AG04450 (cell line): ENCODE measurements at places on chromosomes 12 and 14. TPM values are rescaled to one million over a fixed set of nuclear protein-coding genes. Genes with fewer than 3 reads are reported as not detected.

Gene TMCC3
- polyA plus RNA-seq: 0.29 and 0.50 TPM in 2 replicates

Gene BHLHE41
- 0.96 and 1.7 TPM in 2 replicates for polyA plus RNA-seq

Gene ACOT2
- 30.5 and 35.3 TPM in 2 replicates for polyA plus RNA-seq

Gene NANOG
- polyA plus RNA-seq: 0.01 TPM in 1 of 2 replicates, not detected in the other

Gene PTGDR
- not detected in 2 replicates for polyA plus RNA-seq

Gene CATSPERB
- polyA plus RNA-seq: not detected in 2 replicates

GRCh38 chr12:124771462-124772288 is 92.0 kb downstream of the SCARB1 start:
- DNase-seq: no peak

DNA sequence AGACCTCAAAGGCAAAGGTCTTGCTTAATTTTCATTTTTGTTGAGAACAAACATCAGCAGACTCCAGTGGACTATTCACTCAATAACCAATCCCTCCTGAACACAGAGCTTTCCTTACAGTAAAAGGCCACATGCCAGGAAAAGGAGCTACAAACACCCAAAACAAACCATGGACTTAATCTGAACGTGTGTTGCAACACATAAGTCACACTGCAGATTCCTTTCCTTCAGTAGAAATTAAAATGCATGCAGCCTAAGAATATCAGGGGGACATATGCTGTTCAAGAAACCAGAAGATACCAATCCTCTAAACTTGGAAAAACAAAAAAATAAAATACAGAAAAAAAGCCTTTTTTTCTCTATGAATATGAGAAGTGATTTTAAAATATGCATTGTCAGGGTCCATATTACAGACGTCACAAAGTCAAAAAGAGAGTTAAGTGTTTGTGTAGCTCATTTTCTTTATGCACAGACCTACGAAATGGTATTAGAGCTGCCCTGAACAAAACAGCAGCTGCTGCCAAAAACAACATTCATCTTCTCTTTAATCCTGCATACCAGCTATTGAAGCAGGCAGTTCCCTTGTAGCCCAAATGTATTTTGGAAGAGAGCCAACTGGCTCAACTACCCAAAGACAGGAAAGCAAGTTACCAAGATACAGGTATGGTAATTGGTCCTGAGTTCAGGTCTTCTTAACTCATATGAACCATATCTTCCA is 26.2 kb downstream of the KITLG start:
- no peak for DNase-seq

DNA sequence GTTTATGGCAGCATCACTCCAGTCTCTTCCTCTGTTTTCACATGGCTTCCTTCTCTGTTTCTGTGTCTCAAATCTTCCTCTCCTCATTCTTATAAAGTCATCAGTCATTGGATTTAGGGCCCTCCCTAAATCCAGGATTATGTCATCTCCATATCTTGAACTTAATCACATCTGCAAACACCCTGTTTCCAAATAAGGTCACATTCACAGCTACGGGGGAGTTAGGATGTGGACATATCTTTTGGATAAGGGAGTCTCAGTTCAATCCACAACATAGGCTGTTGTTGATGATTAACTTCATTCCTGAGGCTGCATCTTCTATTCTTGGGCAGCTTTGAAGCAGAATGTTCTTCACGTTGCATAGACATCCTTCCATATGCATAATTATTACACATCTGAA is 40.3 kb upstream of the NTF3 start:
- DNase-seq: no peak

- no peak for DNase-seq
Measured at GRCh38 chr12:108691998-108692808, 39.1 kb downstream of the CORO1C start.

GRCh38 chr14:100762089-100762515 is 35.4 kb downstream of the DLK1 start:
- no peak for DNase-seq

DNA sequence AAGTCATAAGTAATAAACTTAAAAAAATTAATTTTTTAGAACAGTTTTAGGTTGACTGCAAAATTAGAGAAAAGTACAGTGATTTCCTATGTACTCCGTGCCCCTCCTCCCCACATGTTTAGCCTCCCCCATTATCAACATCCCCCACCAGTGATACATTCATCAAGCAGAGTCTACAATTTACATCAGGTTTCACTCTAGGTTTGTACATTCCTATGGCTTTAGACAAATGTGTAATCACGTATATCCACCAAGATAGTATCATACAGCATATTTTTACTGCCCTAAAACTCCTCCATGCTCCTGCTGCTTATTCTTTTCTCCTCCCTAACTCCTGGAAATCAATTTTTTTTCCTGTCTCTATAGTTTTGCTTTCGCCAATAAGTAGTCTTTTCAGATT is 438.7 kb downstream of the LRFN5 start:
- DNase-seq: no peak

- no peak for DNase-seq
Measured at GRCh38 chr12:115944837-115945490, 332.5 kb downstream of the MED13L start.

- DNase-seq: no peak
Measured at GRCh38 chr14:67622675-67623074, 3.0 kb downstream of the ARG2 start.

DNA sequence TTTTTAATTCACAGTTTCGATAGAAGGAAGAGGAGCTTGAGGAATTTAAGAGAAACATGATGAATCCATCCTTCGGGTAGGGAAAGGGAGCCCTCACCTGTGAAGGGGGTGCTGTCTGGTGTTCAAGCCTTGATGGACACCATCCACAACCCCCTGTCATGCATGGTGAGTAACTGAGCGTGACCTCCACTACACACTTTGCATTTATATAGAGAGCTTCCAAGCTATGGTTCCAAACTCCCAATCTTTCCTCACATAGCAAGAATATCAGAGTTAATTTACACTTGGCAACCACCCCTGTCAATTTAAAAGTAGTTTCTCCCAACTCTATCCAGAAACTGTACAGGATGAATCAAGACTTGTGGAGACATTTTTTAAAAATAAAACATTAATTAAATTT is 13.1 kb upstream of the NID2 start:
- DNase-seq: no peak

DNA sequence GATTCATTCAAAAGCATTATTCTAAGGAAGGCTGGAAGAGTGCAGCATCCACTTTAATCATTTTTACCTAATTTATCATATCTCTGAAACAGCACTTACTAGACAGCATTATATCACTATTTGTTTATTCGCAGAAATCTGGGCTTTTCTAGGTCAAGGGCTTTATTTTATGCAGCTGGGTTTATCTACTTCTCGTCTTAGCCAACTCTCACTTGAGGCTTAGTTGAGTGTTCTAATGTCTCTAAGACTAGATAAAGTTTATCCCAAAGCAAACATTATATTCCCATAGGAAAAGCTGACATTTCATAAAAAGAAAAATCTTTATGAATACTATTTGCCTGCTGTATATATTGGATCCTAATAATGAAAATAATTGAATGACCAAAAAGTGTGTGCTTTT is 720.8 kb upstream of the FLRT2 start:
- DNase-seq: no peak

- DNase-seq: no peak
Measured at GRCh38 chr12:9345171-9345570, 137.0 kb upstream of the PZP start.

- no peak for DNase-seq
Measured at GRCh38 chr12:85394809-85395208, 114.8 kb downstream of the ALX1 start.

DNA sequence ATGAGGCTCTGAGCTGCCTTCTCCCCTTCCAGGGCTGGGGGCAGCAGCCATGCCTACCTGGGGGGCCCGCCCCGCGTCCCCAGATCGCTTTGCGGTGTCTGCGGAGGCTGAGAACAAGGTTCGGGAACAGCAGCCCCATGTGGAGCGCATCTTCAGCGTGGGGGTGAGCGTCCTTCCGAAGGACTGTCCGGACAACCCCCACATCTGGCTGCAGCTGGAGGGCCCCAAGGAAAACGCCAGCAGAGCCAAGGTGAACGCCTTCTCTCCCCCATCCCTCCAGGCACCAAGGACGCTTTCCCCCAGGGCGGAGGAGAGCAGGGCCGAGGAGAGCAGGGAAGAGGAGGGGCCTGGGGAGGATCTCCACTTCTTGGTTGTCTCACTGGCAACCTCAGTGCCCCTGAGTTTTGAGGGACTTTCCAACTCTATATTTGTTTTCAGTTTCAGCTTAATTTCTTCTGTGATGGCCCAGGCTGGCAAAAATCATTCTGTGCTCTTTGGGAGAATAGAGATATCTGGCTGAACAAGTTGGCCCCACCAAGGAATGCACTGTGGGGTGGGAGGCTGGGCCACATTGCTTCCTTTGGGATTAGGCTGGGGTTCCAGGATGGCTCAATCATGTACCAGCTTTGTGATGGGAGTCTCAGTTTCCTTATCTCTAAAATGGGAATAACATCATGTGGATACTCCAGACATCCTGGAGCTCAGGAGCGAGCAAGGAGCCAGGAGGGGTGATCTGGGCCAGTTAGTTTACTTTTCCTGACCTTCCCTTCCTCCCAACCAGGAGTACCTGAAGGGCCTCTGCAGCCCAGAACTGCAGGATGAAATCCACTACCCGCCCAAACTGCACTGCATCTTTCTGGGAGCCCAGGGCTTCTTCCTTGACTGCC is 1.2 kb downstream of the KHNYN start:
- DNase-seq: no peak

DNA sequence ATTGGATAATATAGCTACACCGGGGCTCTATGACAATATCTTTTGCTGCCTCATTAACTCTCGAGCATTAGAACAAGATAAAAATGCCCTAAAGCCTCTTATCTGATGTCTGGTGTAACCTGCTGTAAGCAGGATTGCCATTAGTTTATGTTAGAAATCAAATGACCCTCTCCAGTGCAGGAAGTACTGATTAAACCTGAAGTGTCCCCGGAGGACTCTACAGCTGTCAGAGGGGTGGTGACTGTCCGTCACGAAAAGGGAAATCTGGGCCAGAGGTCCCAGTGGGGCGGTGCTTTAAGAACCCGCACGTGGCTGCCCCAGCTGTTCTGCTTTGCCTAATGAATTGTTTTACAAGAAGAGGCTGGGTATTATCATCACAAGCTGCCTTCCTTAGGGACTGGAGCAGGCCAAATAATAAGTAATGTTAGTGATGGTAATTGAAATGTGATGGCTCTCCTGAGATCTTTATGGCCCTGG is 55.7 kb downstream of the LIN52 start:
- DNase-seq: no peak

DNA sequence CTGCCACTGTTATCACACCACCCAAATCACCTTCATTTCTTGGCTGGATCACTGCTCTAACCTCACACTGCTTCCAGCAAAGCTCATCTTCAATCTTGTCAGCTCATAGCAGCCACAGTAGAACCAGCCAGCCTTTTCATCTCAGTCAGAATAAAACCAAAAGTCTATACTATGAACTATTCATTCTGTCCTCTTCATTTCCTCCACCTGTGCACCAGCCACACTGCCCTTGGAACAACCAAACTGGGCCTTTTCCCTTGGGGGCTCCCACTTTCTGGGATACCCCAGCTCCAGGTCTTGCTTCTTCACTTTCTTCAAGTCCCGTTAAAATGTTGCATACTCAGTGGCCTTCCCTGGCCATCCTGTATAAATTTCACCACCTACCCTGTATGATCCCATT is 234.4 kb upstream of the DAAM1 start:
- DNase-seq: no peak

GRCh38 chr12:116600959-116601918 is 42.1 kb downstream of the MAP1LC3B2 start:
- no peak for DNase-seq

- DNase-seq: no peak
Measured at GRCh38 chr14:71355324-71356201, 448.3 kb downstream of the PCNX1 start.

DNA sequence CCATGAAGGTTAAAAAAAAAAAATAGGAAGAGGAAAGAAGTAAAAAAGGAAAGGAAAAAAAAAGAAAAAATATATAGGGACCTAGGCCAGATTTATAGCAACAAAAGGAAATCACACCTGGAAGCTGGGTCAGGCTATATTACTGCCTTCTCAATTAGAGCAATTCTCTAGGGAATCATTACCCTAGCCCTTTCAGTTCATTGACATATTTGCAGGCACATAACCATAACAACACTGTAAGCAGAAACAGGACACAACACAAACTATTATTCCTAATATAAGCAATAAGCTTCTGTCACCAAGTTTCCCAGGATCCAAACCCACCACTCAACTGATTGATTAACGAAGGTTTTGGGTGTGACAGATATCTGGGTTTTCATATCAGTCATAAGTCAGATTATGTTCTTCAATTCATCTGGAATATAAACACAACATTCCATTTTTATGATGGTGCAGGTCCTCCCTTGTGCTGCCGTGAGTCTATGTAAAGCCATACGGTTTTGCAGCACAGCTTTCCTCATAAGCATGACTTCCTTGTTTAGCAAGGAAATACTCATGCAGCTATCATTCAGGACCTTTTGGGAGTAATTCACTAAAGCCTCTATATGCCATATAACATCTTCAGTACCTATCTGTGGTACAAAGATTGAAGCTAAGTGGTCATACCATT is 4.2 kb downstream of the PCNX4 start:
- DNase-seq: peak; percentile 59

GRCh38 chr12:52836042-52836466 is 1.9 kb upstream of the KRT79 start:
- no peak for DNase-seq

DNA sequence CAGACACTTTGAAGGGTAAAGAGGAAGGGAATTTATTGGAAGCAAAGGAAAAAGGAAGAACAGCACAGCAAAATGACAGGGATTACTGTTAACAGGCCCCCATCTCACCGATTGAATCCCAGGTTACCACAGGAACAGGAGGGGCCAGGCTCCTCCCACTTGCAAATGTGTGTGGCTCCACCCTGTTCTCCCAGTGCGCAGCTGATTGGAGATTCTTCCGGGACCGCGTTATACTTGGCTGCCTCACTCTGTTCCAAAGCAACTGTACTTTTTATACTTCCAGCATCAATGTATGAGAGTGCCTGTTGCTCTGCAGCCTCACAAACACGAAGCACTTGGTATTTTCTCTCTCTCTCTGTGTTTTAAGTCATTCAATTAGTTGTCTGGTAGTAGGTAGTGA is 273.6 kb upstream of the MDGA2 start:
- no peak for DNase-seq

DNA sequence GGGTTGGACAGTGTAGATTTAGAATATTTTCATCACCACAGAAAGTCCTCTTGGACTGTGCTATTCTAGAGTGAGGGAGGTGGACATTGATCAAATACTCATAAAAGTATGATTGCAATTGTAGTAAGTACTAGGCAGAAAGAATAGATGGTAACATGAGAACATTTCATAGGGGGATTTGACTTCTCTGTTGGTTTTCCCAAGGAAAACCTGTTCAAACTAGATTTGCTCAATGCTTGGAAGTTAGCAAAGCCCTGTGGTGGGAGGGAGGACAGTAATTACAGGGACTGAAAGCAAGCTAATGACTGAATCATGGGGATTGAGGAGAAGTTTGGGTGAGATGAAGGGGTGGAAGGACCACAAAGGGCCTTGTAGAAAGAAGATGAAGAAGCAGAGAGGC is 24.4 kb upstream of the EID3 start:
- DNase-seq: no peak

- no peak for DNase-seq
Measured at GRCh38 chr12:93376436-93377251, 1.1 kb upstream of the NUDT4 start.
